ENCODE measurements at places on chromosomes 16 and 17. TPM values are rescaled to one million over a fixed set of nuclear protein-coding genes. Genes with fewer than 3 reads are reported as not detected.

DNA sequence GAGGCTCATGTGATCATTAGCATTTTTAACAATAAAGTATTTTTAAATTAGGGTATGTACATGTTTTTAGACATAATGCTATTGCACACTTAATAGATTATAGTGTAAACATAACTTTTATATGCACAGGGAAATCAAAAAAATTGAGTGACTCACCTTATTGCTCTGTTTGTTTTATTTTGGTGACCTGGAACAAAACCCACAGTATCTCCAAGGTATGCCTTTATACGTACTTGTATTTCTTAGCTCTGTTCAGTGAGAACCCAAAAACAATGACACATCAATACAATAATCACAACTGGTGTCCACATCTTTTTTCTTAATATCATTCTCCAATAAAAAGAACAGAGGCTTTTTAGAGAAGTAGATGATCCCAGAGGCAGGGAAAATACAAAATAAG, 112.2 kb downstream of the CYB561 start:
- no peak for DNase-seq

DNA sequence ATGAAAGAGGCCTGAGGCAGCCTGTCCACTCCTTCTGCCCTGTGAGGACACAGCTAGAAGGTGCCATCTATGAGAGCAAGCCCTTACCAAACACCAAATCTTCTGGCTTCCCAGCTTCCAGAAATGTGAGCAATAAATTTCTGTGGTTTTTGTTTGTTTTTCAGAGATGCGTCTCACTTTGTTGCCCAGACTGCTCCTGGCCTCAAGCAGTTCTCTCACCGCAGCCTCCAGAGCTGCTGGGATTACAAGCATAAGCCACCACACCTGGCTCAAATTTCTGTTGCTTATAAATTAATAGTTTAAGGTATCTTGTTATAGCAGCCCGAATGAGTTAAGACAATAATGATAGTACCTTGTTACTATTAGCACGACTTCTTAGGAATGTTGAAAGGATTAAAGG, 12.5 kb upstream of the SLC16A11 start:
- no peak for DNase-seq

GRCh38 chr17:60153606-60154390, 4.0 kb downstream of the CA4 start:
- no peak for DNase-seq

DNA sequence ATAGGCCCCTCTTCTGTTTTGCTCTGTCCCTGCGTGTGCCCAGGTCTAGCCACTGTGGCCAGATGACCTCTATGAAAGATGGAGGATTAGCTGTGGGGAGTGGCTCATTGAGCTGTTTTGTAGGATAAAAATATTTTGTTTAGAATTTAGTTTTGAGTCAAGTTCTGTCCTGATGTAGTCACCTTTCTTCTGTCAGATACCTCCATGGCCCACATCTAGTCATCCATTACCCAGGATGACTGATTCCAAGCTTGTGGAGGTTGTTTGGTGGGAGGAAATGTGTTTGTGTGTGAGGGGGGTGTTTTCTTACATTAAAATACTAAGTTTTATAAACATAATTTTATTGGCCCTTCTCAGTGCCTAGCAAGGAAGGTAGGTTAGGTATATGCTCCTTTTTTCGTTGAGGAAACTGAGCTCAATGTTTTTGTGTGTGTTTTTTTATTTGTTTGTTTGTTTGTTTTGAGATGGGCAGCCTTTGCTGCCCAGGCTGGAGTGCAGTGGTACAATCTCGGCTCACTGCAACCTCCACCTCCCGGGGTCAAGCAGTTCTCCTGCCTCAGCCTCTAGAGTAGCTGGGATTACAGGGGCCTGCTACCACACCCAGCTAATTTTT, 16.3 kb downstream of the SNX11 start:
- no peak for DNase-seq

DNA sequence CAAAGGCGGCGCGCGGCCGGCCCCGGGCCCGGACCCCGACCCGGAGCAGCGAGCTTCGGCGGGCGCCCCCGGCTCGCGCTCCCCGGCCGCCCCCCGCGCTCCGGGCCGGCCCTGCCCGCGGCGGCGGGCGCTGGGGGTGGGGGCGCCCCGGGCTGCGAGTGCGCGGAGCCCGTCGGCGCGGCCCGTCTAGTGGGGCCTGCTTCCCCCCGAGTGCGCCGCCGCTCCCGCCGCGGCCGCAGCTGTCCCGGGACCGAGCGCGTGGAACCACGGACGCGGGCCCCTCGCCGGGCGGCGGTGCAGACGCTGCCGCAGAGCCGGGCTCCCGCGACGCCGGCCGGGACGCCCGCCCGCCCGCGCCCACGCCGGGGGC, 308 bp downstream of the ADCY9 start:
- no peak for DNase-seq

GRCh38 chr16:86391984-86392383, 118.3 kb upstream of the FOXF1 start:
- no peak for DNase-seq

DNA sequence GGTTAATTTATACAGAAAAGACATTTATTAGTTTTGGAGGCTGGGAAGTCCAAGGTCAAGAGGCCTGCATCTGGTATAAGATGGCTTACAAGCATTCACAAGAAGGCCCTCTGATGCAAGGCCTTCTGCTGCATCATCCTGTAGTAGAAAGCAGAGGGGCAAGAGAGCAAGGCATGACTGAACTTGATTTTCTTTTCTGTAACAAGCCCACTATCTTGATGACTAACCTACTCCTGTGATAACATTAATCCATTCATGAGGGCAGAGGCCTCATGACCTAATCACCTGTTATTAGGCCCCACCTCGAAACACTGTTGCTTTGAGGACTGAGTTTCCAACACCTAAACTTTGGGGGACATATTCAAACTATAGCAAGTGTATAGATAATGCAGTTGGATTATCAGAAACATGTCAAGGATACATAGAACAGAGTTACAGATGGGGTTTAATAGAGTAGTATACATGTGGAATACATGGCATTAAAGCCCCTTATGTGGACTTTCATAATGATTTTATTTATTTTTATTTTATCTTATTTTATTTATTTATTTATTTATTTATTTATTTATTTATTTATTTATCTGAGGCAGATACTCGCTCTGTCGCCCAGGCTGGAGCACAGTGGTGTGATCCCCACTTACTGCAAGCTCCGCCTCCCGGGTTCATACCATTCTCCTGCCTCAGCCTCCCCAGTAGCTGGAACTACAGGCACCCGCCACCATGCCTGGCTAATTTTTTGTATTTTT, 88.2 kb downstream of the CHD9 start:
- no peak for DNase-seq

Gene GRB7
- 38.8 TPM for polyA plus RNA-seq

DNA sequence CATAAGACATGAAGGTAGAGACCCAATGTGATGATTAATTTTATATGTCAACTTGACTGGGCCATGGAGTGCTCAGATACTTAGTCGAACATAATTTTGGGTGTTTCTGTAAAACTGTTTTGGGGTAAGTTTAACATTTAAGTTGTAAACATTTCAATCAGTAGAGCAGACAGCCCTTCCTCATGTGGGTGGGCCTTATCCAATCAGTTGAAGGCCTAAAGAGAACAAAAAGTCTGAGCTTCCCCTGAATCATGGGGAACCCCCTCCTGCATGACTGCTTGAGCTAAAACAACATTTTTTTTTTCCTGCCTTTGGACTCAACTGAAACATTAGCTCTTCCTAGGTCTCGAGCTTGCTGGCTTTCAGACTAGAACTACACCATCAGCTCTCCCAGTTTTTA, 327.3 kb upstream of the SOX9 start:
- no peak for DNase-seq

Gene SLC16A3
- polyA plus RNA-seq, result 5.6 TPM

GRCh38 chr16:81431554-81432353, 12.9 kb upstream of the CMIP start:
- no peak for DNase-seq

- DNase-seq, result no peak
Observed at GRCh38 chr17:50170662-50171370, 5.0 kb downstream of the SGCA start.

Measured in left kidney (tissue), 8 donors.